Caco-2 (cell line): ENCODE measurements at places on chromosomes 4 and X. TPM values are rescaled to one million over a fixed set of nuclear protein-coding genes. Genes with fewer than 3 reads are reported as not detected.

The SATL1 gene
- total RNA-seq: 0.19 and 0.45 TPM in 2 replicates

The CLCN3 gene
- total RNA-seq: 36.4 and 42.1 TPM in 2 replicates

The GIMD1 gene
- 0.35 TPM in 1 of 2 replicates, not detected in the other for total RNA-seq

DNA sequence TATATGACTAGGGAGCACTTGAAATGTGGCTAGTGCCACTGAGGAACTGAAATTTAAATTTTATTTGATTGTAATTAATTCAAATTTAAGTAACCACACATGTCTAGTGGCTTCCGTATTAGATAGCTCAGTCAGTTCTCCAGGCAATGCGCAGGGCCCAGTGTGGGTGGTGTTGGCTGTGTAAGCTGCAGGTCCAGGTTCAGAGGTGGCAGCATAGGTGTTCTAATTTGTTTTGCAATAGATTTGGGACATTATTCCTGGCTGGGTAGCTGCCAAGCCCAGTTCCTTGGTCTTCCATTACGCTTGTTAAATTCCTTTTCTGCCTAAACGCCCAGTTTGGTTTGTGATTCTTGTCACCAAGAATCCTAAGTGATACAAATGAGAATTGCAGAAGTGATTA lies 79.5 kb downstream of the FAM184B start:
- no peak overlapping the region for H3K27ac ChIP-seq
- H3K4me3 ChIP-seq: no peak overlapping the region
- no peaks in the 10 kb centered on the region for H3K36me3 ChIP-seq
- H3K27me3 ChIP-seq: no peaks in the 10 kb centered on the region

- H3K36me3 ChIP-seq: no peaks in the 10 kb centered on the region
- H3K27ac ChIP-seq: no peak overlapping the region
- no peak for DNase-seq
- no peak overlapping the region for H3K4me3 ChIP-seq
- no peaks in the 10 kb centered on the region for H3K27me3 ChIP-seq
Measured at GRCh38 chrX:39850630-39851152, 247.1 kb downstream of the BCOR start.

DNA sequence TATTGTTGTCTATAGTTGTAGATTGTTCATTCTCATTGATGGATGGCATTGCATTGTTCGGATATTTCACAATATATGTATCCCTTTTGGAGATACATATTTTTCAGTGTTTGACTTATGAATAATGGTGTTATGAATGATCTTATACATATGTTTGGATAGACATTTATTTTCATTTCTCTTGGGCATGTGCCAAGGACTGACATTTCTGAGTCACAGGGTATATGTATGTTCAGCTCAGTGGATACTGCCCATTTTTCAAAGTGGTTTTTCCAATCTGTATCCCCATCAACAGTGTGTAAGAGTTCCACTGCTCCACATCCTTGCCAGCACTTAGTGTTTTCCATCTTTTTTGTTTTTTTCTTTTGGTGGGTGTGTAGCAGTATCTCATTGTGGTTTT lies 45.0 kb upstream of the RAB40AL start:
- H3K27me3 ChIP-seq: no peaks in the 10 kb centered on the region
- no peak for DNase-seq
- H3K4me3 ChIP-seq: no peak overlapping the region
- no peaks in the 10 kb centered on the region for H3K4me1 ChIP-seq

DNA sequence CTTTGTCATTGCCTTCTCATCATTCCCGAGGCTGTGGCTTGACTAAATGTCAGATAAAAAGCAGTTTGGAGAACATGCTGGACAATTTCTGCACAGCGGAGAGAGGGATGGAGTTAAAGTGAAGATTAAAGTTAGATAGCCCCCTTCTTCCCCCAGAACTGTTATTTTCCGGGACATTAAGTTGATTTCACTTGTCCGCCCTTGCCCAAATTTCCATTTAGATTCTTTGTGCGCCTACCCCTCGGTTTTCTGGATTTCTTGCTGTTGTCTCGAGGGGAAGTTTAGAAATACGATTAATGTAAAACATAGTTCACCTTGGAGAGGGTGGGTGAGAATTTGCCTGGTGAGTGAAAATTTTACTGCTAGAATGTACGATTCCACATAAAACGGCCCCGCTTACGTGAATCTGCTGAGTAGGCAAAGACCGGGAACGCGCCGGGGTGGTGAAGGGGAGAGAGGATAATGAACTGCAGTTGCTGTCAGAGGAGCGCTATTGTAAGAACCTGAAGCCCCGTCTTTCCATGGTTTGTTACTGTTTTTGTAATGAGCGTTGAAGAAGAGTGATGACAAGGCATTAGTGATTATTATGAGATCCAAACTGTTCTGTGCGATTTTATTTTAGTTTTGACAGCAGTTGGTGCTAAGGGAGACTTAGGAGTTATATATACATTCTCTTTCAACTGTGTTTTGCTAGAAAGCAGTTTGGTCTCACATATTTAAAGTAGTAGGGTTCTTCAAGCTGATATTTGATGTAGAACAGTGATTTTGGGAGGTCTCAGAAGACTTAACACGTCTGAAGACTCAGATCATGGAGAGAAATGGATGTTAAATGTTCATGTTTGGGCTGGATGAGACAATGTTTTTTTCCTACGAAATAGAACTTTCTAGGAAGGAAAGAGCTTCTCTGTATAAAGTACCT lies 73.0 kb downstream of the AFF1 start:
- H3K27ac ChIP-seq: peak overlapping the region; percentile 93
- DNase-seq: peak; percentile 48
